Activated CD8-positive, alpha-beta memory T cell treated with anti-CD3 and anti-CD28 coated beads, Interleukin-2, amount 50 U/mL, for 4 hours (primary cell): ENCODE measurements at places on chromosomes 3 and 15.

DNA sequence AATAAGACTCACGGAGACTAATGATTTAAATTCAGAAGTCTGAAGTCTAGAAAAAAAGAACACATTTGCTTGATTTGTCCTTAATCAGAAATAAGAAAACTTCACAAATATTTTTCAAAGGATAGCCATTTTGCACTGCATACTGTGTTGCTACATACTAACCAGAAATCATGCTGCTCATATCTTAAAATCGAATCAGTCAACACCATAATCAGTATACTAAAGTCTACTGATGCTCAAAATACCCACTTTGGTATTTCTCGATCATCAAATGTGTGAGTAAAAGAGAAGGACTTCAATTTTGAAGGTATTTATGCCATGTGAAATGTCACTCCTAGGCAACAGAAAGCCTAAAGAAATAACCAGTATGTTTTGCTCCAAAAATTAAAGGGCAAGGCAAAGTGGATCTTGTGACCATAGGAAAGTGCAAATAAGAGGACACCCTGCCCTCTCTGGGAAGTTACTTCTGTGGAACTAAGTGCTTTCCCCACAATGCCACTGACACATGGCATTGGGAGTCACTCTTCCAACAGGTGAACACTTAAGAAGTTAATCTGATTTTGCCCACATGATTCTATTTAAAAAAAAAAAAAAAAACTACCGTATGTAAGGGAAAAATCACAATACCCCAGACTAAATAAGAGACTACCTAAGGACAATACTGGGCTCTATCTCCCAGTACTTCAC lies 2.7 kb downstream of the LRIG1 start:
- no peak for DNase-seq

GRCh38 chr3:81245043-81245442 lies 516.4 kb downstream of the GBE1 start:
- DNase-seq, result no peak

DNA sequence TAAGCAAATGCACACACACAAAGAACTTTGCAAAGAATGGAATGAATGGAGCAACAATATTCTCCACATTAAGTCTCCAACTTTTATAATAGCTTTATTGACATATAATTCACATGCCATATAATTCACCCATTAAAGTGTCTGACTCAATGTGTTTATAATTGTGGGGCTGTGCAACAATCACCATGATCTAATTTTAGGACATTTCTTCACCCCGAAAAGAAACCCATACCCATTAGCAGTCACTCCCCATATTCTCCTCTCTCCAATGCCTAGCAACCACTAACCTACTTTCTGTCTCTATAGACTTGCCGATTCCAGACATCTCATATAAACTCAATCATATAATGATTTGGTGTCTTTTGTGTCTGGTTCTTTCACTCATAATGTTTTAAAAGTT lies 22.6 kb downstream of the VGLL4 start:
- no peak for DNase-seq

DNA sequence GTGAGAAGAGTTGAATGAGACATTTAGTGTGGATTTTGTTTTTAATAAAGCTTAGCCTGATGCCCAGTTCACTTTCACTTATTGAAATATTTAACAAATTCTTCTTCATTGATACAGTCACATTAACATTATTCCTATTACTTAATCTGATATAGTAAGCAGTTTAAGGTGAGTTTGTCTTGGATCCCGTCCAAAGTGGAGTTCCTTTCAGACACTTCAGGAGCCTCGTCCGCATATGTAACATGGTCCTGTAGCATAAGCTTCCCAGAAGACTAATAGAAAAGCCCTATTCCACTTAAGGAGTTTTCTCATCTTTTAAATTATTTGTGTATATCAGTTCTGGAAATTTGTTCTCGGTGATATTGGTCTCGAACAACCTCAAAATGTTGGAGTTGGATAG lies 39.7 kb upstream of the MLF1 start:
- DNase-seq, result no peak

GRCh38 chr3:99767291-99767690 lies 50.4 kb upstream of the CMSS1 start:
- no peak for DNase-seq

DNA sequence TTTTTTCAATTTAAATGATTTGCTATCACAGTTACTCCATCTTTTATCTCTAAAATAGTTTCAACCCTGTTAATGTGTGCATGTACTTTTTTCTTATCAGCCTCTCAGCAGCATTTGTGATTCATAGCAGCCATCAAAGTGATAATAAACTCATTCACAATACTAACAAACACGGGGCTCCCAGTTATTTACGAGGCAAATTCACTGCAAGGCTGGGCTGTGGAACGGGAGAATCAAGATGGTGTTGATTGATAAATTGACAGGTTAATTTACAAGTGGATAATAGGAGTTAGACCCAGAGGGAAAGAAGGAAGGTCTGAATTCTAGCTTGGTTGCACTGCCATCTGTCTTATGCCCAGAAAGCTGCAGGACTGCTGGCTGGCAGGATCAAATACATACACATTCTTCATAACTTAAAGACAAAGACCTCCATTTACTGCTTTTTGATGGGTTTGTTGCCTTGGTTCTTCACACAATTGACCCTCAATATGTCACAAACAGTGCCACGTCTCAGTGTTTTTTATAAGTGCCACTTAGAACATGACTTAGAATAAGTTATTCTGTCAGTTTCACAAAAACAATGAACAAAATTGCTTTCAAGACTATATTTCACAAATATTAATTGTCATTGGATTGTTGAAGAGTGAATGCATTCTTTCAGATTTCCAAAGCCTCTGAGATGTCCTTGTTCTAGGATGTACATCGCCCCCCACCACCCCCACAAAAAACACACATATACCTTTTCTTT lies 562.8 kb downstream of the NR2F2 start:
- DNase-seq, result no peak

- no peak for DNase-seq
These were observed 47.8 kb downstream of the DAPK2 start for GRCh38 chr15:63998489-63998888.

DNA sequence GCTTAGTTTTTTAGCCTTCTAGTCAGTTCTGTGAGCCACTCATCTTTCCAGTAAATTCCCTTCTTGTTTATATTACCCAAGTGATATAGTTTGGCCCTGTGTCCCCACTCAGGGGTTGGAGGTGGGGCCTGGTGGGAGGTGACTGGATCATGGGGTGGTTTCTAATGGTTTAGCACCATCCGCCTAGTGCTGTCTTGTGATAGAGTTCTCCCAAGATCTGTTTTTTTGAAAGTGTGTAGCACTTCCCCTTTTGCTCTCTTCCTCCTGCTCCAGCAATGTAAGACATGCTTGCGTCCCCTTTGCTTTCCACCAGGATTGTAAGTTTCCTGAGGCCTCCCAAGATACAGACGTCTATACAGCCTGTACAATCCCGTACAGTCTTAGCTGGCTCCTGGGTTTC lies 53.7 kb upstream of the INO80 start:
- no peak for DNase-seq

GRCh38 chr15:92288755-92289154 lies 104.9 kb upstream of the ST8SIA2 start:
- DNase-seq, result no peak

GRCh38 chr3:195802795-195803194 lies 8.9 kb downstream of the MUC4 start:
- DNase-seq, result no peak

- DNase-seq, result no peak
These were observed 155.4 kb upstream of the CCDC54 start for GRCh38 chr3:107221856-107222255.

DNA sequence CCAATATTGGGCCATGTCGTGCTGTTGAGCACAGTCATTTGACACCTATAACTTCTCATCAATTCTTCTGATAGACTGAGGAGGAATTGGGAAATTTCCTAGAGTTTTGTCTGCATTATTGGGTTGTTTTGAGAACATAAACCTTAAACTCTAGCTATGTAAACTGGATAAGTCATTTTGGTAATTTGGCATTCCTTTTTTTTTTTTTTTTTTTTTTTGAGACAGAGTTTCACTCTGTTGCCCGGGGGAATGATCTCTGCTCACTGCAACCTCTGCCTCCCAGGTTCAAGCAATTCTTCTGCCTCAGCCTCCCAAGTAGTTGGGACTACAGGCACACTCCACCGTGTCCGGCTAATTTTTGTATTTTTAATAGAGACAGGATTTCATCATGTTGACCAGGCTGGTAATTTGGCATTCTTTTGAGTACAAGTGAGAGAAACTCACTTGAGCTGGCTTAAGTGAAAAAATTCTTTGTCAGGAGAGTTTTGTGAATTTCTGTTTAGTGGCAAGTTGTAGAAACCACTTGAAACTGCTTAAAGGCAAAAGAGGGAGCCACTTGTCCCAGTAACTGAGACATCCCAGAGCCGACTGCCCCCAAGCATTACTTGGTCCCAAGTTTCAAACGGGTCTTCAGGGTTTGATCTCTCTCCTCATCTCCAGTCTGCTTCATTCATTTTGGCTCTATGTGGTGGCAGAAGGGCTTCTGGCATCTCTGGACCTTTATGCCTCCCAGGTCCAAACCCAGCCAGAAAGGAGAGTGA lies 34.9 kb downstream of the FLNB start:
- no peak for DNase-seq

GRCh38 chr3:134287512-134287911 lies 36.9 kb upstream of the RYK start:
- no peak for DNase-seq

DNA sequence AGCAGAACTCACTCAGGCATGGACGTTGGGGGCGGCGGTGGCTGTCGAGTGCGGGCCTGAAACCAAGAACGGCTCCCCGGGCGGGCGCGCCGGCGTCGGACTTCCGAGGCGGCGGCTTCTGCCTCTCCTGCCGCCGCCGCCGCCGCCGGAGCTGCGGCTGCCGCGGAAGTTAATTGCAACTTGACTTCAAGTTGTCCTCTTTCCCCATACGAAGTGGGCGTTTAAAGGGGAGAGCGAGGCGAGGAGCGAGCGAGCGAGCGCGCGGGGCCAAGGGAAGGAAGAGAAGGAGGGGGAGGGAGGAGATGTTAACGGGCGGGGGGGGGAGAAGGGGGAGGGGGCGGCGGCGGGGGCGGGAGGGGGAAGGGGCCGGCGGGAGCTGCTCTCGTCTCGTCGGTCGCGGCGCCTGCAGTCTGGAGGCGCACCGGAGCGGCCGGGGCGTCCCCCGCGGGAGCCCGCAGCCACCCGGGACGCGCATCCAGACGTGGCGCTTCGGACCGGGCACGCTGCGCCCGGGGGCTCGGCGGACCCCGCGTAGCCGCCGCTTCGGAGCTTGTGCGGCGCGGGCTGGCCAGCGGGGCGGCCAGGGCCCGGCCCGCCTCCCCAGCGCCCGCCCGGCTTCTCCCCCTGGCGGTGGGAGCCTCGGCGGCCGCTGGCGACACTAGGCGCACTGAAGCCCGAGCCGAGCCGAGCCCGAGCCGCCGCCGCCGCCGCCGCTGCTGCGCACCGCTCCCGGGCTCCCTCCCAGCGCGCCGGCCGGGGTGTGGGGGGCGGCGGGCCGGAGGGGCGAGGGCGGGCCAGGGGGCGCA lies 19.7 kb upstream of the SATB1 start:
- peak; percentile 77 for DNase-seq

DNA sequence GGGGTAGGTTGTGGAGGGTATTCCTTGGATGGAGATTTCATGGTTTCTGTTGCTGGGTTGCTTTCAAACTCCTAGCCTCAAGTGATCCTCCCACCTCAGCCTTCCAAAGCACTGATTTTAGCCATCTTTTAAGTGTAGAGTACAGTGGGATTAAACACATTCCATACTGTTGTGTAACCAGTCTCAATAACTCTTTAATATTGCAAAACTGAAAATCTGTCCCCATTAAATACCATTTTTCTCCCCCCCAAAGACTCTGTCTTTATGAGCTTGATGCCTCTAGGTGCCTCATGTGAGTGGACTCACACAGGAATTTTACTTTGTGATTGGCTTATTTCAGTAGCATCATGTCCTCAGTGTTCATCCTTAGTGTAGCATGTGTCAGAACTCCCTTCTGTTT lies 74.7 kb upstream of the ATP10A start:
- DNase-seq, result no peak

GRCh38 chr3:181999314-181999713 lies 287.6 kb downstream of the SOX2 start:
- DNase-seq, result no peak

- DNase-seq, result no peak
These were observed 154.3 kb downstream of the ECT2 start for GRCh38 chr3:172904711-172905373.

- no peak for DNase-seq
These were observed 28.4 kb downstream of the TMEM44 start for GRCh38 chr3:194604837-194605236.

DNA sequence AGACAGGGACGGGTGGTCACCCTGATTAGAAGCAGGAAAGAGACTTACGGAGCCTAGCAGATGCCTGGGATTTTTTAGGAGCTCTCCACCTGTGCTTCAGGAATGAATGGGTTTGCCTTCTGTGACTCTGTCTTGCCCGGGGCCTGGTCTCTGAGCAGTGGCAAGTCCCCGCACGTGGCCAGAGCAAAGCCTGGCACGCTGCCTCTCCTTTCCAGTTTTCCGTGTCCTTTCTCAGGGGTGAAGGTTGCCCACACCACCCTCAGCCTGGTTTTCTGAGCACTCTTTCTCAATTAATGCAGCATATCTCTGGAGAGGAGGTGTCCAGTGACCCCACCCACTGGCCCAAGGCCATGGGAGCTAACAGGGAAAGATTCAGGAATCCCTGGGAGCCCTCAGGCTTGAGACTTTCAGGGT lies 14.5 kb upstream of the CHST14 start:
- no peak for DNase-seq

DNA sequence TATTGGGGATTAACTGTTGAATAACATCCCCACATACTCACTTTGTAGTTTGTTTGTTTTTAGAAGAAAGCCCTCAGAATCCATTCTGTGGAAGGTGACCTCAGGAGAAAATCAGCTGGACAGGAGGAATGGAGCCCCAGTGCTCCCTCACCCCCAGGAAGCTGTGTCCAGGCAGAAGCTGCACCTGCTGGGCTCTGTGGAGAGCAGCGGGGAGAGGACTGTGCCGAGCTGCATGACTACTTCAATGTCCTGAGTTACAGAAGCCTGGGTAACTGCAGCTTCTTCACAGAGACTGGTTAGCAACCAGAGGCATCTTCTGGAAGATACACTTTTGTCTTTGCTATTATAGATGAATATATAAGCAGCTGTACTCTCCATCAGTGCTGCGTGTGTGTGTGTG lies 14.0 kb downstream of the TIGIT start:
- DNase-seq, result no peak

DNA sequence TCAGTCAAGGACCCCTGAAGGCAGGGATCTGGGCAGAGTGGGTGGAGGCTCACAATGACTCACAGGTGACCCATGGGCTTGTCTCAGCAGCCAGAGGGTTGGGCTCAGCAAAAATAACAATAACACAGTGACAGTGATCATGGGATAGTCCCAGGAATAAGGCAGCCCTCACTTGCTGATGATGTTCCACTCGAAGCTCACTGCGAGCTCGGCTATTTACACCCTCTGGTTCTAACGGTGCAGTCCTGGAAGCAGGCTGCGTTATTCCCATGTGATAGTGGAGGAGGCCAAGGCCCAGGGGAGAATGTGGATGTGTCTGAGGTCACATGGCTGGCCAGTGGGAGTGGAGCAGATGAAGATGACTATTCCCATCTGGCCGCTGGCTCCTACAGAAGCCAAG lies 16.2 kb downstream of the CCDC33 start:
- DNase-seq, result no peak
